ENCODE measurements at places on chromosomes 5 and 9. TPM values are rescaled to one million over a fixed set of nuclear protein-coding genes. Genes with fewer than 3 reads are reported as not detected.

QRFP gene
- total RNA-seq = not detected

CCDC183 gene
- 0.85 TPM for total RNA-seq

CREBRF gene
- 18.1 TPM for total RNA-seq

ANKRD31 gene
- not detected for total RNA-seq

PRR7 gene
- total RNA-seq = 12.1 TPM

ZDHHC11B gene
- 0.07 TPM for total RNA-seq

JAKMIP2 gene
- 1.7 TPM for total RNA-seq

SMIM33 gene
- not detected for total RNA-seq

CFAP90 gene
- total RNA-seq = 0.33 TPM

CDC20B gene
- not detected for total RNA-seq

KIF24 gene
- total RNA-seq = 4.5 TPM

STPG3 gene
- not detected for total RNA-seq

GABRP gene
- 2.2 TPM for total RNA-seq
